ENCODE measurements at places on chromosomes 5 and 9.

DNA sequence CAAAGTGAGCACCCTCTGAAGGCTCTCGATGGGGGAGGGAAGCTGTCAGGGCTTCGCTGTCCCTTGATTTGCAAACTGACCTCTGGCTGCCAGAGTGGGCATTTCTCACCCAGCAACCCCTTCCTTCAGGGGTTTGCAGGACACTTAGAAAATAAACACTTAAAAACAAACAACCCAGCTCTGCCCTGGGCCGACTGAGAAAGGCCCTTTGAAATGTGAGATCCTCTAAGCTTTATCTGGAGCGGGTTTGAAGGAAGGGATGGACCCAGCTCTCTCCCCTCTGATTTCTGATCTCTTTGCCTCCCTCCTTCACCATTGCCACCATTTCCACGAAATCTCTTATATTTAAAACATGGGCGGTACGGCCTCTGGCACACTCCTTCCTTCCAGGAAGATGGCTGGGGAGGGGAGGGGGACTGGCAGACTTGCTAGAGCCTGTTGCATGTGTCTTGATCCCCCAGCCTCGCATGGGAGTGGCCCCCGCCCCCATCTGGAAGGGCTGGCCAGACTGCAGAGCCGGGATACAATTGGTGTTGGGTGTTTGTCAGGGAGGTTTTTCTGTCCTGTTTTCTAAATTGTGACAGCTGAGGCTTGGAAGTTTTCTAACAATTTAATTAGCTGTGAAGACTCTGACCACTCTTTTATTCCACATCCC lies 20.2 kb downstream of the OLFM1 start:
- DNase-seq = no peak

DNA sequence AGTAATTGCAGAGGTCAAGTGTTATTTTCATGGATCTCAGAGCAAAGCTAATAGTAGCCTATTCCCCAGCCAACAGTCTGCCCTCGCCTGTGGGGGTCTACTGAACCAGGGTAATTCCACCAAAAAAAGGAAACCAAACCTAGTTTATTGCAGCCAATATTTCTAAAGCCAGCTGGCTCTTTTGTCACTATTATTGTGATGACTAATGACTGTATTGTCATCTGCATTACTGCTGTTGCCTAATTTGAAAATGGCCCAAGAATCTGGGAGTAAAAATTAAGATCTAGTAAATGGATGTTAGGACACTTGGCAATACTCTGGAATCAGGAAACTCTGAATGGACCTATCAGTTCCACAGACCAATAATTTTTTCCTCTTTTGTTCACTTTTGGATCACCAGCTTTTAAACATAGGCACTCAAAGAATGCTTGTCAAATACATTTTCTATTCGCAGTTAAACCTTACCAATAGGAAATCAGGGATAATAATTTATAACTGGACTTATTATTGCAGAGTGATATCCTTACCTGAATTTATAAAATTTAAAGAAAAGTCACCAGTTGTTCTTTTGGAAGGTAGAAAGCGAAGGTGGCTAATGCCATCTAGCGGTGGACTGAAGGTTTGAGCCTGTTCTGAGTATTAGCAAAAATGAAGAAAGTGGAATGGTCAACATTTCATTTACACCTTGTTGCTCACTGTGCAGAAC lies 69.2 kb downstream of the SYK start:
- peak; percentile 12 for DNase-seq

- DNase-seq = no peak
Measured at GRCh38 chr9:137703842-137704508, 85.2 kb downstream of the EHMT1 start.

DNA sequence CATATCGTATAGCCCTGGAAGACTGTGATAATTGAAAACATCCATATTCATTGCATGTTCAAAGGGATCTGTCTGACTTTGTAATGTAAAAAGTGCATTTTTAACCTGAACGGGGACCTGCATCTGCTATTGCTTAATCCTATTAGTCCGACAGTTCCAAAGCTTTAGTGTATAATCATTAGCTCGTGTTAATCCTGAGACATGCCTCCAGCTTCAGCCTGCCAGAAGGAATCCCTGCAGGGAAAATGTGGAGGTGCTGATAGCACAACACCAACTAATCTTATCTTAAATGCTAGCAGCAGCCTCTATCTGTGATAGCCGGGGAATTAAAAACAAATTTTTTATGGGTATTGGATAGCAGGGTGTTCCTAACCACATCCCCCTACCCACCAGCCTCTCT lies 495.2 kb downstream of the TLE4 start:
- no peak for DNase-seq

DNA sequence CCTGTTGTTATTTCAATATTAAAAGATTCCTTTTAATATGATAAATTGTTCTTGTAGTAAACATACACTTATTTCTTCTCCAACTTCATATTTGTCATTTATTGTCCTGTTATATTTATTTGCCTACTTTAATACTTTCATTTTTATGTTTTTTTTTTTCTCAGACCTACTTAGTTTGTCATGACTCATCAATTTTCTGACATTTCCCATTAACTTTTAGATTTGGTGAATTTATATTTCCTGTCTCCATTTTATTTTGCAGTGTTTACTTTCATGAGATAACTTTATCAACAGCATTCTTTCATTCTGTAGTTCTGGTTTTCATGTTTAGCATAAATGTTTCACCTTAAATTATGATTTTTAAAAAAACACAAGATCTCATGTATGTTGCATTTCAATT lies 788.7 kb downstream of the EFNA5 start:
- DNase-seq = no peak

DNA sequence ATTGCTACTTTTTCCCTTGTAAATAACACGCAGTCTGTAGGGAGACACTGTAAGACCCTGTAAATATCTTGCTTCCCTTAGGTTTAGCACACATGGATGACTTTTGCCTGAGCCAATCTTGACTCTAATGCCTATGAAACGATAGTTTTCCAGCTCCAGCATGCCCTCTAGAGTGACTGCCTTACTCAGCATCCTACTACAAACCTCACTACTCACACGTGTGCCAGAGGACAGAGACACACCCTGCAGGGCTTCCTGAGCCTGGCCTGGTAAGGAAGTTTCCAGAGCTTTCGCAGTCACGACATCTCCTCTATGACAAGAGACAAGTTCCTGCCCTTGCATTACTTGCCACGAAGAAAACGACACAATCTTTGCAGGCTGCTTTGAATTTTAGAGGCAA lies 138.1 kb downstream of the ATPSCKMT start:
- no peak for DNase-seq

DNA sequence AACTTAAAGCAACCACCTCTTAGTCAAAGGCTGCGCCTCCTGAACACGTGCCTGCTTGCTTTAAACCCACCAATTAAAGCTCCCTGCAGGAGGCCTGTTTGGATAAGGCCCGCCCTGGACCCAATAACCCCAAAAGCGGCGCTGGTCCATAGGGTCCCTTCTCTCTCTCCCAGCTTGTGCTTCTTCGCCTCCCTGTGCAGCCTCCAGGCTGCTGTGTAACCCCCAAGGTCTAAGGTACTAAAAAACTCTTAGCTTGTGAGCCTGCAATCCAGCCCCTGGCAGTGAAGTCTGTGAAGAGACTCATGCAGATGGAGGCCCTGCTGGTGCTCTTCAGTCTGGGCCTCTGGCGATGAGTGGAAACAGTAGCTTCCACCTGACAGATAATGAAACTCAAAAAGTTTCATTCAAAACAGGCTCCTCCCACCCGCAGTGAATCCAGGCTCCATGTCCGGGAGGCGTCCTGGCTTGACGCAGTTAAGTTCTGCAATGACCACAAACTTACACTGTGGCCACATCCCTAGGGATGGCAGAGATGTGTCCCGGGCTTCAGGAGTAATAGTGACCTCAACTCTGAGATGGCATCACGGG lies 97.3 kb downstream of the PRRT1B start:
- no peak for DNase-seq

All from stimulated activated CD8-positive, alpha-beta memory T cell treated with anti-CD3 and anti-CD28 coated beads, Interleukin-7, amount 100 ng/mL, for 1 hour (primary cell).